GM23338 (cell line): ENCODE measurements at places on chromosomes 13 and 19. TPM values are rescaled to one million over a fixed set of nuclear protein-coding genes. Genes with fewer than 3 reads are reported as not detected.

HNRNPA1L2 gene
- total RNA-seq = 3.3 and 3.6 TPM in 2 replicates

CEACAM5 gene
- total RNA-seq = not detected in 2 replicates

IGFL2 gene
- total RNA-seq = not detected in 2 replicates

CPB2 gene
- total RNA-seq = not detected in 2 replicates

TNFRSF19 gene
- 0.35 and 0.93 TPM in 2 replicates for total RNA-seq

CCNE1 gene
- 38.3 and 52.8 TPM in 2 replicates for total RNA-seq

MUC16 gene
- 0.16 and 0.42 TPM in 2 replicates for total RNA-seq

GSX1 gene
- total RNA-seq = not detected in 2 replicates

CD22 gene
- 0.10 and 0.12 TPM in 2 replicates for total RNA-seq

LRRC25 gene
- total RNA-seq = 0.17 TPM in 1 of 2 replicates, not detected in the other

ADAMTS10 gene
- total RNA-seq = 25.9 and 29.0 TPM in 2 replicates

PDX1 gene
- total RNA-seq = not detected in 2 replicates

PROZ gene
- not detected in 2 replicates for total RNA-seq

FUT1 gene
- total RNA-seq = 20.3 and 20.8 TPM in 2 replicates

FIZ1 gene
- total RNA-seq = 10.1 and 12.6 TPM in 2 replicates
